ENCODE measurements at places on chromosomes 5 and 9.

DNA sequence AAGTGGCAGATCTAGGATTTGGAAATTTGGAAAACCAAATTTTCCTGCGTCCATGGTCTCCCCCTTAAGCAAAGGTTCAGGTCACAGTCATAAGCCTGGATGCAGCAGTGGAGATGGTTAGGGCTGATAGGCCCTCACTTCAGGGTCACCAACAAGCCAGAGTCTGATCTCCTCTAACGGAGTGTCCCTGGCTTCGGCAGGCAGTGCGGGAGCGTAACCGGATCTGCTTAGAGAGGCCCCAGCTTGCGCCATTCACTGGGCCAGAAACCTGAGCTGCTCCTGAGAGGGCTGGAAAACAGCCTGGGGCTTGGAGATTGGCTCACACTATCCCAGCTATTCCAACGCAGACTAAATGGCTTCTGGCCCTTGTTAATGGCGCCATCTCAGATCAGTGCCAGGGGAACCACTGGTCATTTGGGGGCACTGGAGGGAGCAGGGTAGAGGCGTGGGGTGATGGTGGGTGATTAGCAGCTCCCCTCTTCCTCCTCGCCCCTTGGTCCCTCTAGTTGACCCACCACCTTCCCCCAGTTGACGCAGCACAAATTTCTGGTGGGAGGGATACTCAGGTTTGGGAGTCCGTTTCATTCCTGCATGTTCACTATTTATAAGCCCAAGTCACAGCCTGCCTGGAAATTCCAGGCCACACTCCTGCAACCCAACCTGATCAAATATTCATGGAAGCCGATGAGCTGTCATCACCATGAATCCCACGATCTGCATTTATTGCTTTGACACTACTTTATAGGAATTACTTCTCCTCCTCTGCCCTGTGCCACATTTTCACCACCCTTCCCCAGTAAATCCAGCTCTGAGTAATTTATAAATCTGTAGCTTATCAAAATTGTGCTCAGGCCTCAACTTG is 134.6 kb upstream of the CPEB4 start:
- DNase-seq: no peak

- no peak for DNase-seq
Observed at GRCh38 chr5:6652025-6652424, 18.8 kb downstream of the SRD5A1 start.

DNA sequence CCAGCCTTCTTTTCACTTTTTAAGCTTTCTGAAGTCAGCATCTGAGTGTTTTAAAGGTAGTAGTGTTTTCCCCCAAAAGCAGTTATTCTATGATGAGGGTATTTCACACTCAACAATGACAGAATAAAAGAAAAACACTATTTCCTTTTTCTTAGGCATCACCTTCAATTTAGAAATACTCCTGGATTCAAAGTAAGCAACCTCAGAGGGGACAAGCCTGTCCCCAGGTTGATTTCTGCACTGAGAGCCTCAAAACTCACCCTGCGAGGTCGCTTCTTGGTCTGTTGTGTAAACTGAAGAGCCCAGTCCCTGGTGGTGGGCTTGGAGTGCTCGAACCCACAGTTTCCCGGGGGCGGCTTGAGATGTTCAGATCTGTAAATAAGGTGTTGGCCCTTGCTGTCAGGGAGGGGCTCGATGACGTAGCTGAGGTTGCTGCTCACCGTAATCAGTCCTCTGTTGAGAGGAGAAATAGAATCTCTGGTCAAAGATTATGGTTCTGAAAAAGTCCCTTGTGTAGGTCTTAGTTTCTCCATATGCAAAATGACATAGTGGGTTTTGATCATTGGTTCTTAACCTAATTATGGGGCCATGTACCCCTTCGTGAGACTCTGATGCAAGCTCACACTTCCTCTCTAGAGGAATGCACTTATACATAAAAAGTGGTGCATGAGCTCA is 55.9 kb downstream of the ADAM19 start:
- no peak for DNase-seq

DNA sequence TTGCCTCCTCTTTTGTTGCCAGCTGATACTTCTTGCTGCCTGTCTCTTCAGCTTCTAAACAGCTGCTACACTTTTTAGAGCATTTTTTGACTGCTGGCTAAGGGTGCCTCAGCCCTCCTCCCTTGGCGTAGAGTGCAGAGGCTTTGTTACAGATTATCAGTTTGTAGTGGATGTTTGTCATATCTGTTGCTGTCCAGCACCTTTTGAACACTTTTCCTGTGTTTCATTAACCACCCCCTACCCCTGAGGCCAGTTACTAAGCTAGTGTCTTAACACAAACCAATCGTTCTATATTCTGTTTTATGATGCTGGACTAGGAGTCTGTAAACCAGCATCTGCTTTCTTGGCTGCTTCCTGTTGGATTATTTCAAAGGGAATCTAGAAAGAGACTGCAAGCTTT is 441.5 kb downstream of the DNAH5 start:
- no peak for DNase-seq

DNA sequence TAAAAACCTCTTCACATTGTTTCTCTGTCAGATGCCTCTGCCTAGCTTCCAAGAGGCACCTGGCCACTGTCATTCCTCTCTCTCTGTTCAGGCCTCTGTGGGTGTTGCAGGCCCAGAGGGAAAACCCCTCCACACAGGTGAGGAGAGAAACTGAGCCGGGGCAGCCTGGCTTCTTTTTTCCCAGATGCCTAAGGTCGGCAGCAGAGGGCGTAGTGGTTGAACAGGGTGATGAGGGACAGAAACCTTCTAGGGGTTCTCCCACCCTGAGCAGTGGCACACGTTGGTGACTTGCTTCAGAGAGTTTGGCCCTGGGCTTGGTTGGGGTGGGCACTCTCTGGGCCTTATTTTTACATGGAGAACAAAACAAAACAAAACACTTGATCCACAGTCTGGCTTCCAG is 12.2 kb downstream of the IL9 start:
- DNase-seq: no peak

GRCh38 chr9:78954286-78954685 is 617.5 kb upstream of the TLE4 start:
- no peak for DNase-seq

GRCh38 chr5:10862085-10862484 is 101.1 kb upstream of the DAP start:
- peak; percentile 52 for DNase-seq

DNA sequence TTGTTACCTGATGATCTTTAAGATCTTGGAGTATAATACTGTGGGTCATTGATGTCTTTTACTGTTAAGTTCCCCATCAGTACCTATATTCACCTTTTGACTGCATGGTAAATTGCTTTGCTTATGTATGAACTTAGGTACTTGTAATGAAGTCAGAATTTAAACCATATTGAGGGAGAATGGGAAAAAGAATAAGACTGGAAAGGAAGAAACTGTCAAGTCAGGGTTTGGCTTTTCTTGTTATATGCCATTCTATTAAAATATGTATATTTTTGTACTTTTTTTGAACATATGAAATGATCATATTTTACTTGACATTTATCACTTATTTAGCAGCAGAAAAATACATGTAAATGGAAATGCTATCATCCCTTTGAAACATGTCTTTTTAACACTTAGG is 58.6 kb downstream of the KIAA1958 start:
- DNase-seq: no peak

DNA sequence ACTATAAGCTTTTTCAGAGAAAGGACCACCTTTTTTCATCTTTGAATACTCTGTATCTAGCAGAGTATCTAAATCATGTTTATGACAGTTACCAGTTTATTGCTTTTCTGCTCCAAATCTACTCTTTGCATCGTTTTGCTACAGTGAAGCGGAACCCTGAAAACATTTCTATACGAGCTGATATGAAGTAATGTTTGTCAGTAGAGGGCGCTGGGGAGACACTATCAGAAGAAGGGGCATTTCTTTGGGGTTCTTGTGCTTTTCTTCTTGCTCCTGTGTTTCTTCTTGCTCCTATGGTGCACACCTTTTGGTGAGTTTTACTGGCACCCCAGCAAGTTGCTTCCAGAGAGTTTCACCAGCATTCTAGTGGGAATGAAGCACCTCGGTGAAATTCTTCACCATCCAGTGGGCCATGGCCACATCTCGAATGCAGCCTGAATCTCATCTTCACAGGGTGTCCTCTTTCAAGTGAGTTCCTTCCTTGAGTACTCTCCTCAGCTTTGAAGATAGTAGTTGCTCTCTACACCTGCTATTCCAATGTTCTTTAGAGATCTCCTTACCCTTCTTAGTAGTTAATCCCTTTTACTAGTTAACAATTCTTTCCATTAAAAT is 98.4 kb downstream of the FGF1 start:
- peak; percentile 12 for DNase-seq

GRCh38 chr5:169168280-169168679 is 132.7 kb downstream of the SLIT3 start:
- DNase-seq: no peak

- peak; percentile 6 for DNase-seq
Observed at GRCh38 chr9:21559402-21560280, 77.5 kb upstream of the IFNE start.

DNA sequence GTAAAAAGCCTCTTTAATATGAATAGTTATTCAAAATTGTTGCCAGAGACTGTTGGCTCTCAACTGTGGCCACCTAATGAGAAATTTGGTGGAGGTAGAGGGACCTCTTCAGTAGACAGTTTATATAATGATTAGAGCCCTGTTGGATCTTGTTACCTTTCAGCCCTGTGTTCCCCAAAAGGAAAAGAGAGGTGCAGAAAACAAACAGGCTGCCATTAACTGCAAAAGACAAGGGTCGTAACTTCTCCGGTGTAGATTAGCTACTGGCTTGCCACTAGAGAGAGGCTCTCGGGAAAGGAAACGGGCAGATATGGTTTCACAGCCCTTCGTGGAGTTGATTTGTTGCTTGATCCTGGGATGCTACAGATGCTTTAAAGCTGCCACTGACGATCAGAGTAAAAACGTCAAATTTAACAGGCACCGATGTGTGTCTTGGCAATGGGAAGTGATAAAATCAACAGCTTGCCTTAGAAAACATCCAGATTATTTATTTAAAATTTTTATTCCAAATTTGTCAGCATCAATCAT is 7.8 kb downstream of the FST start:
- DNase-seq: no peak

- DNase-seq: peak; percentile 3
Observed at GRCh38 chr5:164358531-164359259, 853.3 kb downstream of the MAT2B start.

DNA sequence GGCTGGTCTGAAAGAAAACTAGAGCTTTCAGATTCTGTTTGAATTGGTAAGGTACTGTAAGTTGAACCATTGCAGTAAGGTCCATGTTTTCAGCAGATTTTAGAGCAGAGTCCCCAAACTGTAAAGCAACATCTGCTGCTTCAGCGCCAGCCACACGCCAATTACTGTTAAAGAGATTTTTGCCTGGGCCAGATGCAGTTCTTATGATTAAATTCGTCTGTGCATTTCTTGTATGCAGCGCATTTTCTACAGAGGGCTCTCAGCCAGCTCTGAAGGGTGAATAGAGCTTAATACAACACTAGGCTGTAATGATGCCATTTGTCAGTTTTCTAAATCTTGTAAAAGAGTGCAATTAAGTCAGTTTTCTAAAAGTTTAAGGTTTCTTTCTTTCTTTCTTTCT is 246.3 kb downstream of the COX7C start:
- no peak for DNase-seq

GRCh38 chr9:136665111-136665703 is 2.5 kb downstream of the EGFL7 start:
- no peak for DNase-seq

DNA sequence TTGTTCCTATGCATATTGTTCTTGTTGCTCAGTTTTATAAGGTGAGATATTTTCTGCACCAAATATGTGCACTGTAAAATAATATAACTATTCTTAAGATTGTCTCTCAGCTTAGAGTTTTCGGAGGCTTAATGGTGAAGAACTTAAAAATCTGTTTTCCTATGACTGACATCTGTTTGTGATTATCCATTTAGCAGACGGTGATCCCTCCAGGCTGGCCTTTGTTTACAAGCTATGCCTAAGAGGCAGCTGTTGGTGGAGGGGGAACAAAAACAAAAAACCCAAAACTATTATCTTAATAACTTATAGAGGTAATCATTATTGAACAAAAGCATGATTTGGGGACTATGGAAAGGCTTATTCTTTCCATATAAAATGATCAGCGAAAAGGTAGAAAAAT is 658 bp downstream of the PDCD1LG2 start:
- no peak for DNase-seq
